ENCODE measurements at places on chromosomes 3 and 15.
A peak's percentile ranks its signal among the peaks of the same experiment; 100 is the strongest.

GRCh38 chr3:160105907-160106584 lies 117.4 kb downstream of the IL12A start:
- no peak for DNase-seq

GRCh38 chr3:58491506-58492402 lies at the start of gene KCTD6:
Gene KCTD6, plus strand, starts transcription at chr3:58492096. Its CDS starts 6,660 bp downstream, at chr3:58498756.
- peak; percentile 96 for DNase-seq

- DNase-seq, result no peak
Observed at GRCh38 chr15:65072027-65072426, 4.2 kb upstream of the RASL12 start.

GRCh38 chr3:193808317-193808716 lies 215.3 kb downstream of the OPA1 start:
- DNase-seq, result no peak

DNA sequence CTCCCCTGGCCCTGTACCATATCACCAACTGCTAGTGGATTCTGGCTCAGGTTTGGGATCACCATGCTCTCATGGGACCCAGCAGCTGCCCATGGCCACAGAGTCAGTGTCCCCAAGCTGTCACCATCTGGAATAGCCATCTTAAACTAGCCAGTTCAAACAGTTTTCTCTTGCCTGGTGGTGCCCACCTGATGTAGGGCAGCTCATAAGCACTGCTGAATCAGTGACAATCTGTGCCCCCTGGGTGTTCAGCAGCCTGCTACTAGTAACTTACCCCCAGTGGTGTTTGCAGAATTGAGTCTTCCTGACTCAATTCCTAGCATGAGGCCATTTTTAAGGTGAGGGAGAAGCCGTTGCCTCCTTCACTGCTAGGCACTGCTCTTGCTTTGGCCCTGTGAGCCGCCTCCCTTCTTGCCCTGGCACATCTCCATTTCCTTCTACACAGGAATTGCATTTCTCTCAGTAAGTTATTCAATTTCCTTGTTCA lies 7.9 kb downstream of the RPSA start:
- no peak for DNase-seq

DNA sequence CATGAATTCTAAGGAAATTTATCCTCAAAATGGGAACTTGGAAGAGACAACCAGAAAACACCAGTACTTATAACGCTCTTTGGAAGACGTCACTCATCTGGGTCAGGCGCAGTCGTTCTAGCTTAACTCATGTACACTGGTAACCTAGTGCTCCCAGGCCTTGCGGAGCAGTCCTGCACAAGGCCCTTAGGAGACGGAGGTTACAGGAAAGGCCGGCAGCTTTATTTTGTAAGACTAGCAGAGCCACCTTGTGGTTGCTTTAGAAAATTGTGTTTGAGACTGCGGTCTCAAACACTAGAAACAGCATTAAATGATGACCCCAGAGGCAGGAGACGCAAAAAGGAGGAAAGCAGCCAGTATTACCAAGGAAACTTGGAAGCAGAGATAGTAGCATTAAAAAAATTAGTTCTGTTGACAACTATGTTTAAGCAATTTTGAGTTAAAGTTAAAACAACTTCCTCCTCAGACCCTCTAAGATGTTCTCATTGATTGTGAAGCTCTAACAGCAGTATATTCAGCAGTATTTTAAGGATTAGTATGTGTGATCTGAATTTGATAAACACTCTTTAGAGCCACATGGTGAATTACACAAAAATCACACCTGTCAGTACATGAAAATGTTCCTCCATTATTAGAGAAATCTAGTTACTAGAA lies 141.9 kb upstream of the C2CD4B start:
- no peak for DNase-seq

- DNase-seq, result no peak
Observed at GRCh38 chr15:29674661-29675533, 147.4 kb downstream of the TJP1 start.

GRCh38 chr15:90174140-90174875 lies 26.8 kb upstream of the SEMA4B start:
- no peak for DNase-seq

DNA sequence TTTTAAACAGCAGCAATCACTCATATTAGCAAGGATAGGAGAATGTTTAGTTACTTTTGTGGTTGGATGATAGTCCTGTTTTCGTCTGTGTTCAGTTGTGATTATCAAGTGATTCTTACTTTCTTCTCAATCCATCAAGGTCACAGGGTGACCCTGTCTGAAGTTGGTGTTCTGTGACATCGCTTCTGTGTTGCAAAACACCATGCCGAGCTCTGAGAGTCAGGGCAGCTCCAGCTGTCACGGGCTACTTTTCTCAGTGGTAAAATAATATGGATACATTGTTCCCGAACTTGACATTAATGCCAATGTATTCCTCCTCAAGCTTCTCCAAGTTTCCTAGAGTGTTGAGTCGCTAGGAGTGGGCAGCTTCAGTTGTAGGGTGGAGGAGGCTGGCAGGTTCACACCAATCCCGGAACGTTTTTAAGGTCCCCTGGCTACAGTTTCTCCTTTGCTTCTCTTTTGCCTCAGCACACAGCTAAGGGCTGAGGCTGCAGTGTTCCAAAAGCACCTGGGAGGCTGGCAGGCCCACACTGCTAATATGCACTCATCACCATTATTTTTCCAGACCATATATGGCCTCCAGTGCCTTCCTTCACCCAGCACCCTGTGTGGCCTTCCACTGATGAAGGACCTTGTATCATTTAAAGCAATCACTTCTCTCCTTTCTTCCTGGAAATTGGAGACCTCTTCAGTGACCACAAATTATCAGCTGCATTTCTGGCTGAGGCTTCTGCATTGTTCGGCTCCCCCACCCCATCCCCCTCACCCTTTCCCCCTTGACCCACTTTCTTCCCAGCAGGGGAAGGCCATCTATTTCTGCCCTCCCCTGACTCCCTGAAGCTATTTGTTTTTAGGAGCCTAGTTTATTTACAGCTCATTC lies 25.8 kb downstream of the COLQ start:
- DNase-seq, result peak; percentile 17

DNA sequence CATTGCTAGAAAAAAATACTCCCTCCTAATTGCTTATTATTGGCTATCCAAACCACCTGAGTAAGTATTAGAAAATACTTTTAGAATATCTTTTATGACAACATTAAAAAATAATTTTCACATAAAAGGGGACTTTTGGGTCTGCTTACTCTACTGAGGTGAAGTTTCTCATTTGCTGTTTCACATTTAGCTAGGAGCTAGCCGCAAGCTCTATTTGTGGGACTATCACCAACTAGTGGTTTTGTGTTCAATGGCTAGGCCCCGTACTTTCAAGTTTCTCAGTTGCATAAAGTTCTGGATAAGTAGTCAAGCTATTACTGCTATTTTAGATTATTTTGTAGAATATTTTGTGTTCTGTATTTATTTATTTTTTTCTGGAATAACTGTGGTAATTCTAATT lies 244.2 kb upstream of the SLITRK3 start:
- no peak for DNase-seq

- no peak for DNase-seq
Observed at GRCh38 chr3:159185443-159186050, 383.7 kb downstream of the MFSD1 start.

DNA sequence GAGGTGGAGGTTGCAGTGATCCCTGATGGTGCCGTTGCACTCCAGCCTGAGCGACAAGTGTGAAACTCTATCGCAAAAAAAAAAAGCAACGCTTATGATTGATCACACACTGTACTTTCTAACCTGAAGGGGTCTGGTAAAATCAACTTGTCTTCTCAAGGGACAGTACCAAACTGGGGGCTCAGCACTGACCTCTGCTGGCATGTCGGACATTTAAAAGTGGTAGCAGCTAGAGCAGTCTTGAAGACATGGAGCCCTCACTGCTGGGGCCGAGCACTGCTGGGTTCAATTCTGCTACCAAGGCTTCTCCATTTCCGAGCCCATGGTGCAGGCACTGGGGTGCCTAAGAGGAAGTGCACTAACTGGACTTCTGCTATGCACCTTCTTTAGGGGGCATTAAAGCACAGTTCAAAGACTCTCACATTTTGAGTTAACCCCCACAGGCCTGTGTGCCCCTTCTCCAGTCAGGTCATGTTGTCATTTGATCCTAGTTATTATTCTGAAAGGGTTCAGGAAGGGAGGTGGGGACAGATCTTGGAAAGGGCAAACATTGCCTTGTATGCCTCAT lies 26.4 kb upstream of the LAMP3 start:
- DNase-seq, result peak; percentile 68

DNA sequence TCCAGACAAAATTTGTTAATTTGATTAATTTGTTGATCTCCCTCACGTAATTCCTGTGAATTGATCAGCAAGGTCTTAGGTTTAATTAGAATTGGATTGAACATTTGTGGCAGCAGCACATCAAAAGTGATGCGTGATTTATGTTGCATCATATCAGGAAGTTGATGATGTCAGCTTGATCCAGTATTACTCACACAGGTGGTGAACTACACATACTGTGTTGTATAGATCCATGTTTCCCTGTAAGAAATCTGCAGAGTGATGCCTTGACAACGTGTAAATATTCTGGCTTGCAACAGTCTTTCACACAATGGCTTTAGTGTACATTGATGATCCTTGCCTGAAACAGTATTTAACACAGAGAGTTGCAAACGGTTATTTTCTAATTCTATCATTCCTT lies 200.4 kb downstream of the ADAMTSL3 start:
- DNase-seq, result no peak

DNA sequence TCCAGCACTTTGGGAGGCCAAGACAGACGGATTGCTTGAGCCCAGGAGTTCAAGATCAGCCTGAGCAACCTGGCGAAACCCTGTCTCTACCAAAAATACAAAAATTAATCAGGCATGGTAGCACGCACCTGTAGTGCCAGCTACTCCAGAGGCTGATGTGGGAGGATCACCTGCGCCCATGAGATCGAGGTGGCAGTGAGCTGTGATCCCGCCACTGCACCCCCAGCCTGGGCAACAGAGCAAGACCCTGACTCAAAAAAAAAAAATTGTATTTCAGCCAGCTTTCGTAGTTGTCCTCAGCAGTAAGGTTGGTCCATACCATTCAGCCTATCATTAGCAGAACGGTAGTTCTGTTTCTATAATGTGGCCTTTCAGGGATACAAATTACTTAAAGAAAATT lies 66.6 kb upstream of the FURIN start:
- DNase-seq, result no peak
